ENCODE measurements at places on chromosomes 3 and 15. TPM values are rescaled to one million over a fixed set of nuclear protein-coding genes. Genes with fewer than 3 reads are reported as not detected.

Gene TBCCD1
- total RNA-seq: 20.0 TPM

Gene PLA2G4D
- total RNA-seq: not detected

Gene ASB14
- total RNA-seq: not detected

Gene ALDH1A3
- 61.6 TPM for total RNA-seq

Gene SCN11A
- under 0.01 TPM for total RNA-seq

Gene FXR1
- total RNA-seq: 129 TPM

Gene RSL24D1
- total RNA-seq: 110 TPM

Measured in osteoblast (primary cell).